Activated CD4-positive, alpha-beta T cell treated with anti-CD3 and anti-CD28 coated beads, Interleukin-2, Interleukin-4, amounts not matched to agents 100 ng/mL and 50 ng/mL, durations not matched to agents 16 hours and 8 hours (primary cell): ENCODE measurements at places on chromosomes 16 and 17.

DNA sequence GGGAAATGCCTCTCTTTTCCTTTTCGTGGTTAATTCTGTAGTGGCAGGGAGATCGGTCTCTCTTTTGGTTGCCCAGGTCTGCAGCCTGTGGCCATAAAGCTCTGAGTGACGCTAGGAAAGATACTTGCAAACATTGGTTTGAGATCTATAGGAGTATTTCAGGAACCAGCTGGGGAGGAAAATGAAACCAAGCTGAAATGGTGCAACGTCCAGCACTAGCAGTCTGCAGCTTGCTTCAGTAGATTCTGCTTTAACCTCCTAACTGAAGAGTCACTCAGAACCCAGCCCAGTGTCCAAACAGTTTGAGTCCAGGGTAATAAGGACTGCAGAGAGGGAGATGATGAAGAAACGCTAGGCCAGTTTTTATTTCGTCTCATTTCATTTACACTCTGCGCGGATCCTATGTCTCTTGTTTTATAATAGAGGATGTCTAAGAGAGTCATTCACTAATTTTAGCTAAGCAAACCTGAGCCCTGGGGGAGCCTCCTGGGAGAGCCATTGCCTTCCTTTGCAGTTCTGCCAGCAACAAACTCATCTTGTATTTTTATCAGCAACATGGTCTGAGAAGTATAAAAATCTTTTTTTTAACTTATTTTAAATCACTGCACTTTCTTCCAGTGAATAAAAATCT lies 12.0 kb downstream of the SP2 start:
- DNase-seq = no peak

- peak; percentile 57 for DNase-seq
These were observed at the start of the genes KCTD19 and LRRC36 for GRCh38 chr16:67326472-67327309. Gene KCTD19 (minus strand): TSS chr16:67326741. CDS start chr16:67326707, 34 bp downstream. Gene LRRC36 (plus strand): TSS chr16:67326815. CDS start chr16:67326863, 48 bp downstream.

DNA sequence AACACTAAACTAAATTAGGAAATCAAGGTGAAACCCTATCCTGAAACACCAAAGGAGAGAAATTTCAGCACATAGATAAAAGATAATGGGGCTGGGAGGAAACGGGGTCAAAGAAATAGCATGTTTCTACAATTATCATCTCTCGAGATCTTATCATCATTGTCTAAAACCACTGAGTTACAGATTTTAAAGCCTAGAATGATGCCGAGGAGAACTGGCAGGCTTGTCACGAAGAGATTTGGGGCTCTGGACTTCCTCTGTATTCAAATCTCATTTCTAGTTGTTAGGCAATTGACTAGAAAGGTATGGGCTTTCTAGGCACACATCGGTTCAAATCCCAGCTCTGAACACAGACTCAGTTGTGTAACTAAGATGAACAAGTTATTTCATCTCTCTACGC lies 9.3 kb downstream of the PDZD9 start:
- DNase-seq = peak; percentile 46

GRCh38 chr17:21482189-21482865 lies 106.2 kb downstream of the KCNJ12 start:
- DNase-seq = no peak

DNA sequence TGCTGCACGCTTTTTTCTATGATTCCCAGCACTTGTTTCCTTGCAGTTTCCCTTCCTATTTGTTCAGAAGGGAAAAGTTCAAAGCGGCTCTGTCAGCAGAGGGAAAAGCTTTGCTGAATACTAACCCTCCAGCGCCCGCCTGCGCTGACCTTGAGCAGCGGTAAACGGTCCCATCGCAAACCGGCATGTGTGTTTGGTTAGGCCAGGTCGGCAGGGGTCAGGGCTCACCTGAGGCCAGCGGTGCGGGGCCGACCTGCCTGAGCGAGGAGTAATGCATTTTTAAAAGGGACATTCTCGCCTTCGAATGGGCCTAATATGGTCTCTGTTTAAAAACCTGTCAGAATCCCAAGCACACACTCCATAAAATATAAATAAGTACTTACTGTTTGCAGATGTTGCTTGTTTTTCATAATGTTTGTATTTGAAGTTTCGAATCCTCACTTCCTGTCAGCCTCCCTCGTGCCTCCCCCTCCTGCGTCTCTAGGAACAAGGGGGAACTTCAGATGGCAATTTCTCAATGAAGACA lies 110.1 kb downstream of the IRX3 start:
- DNase-seq = no peak

GRCh38 chr16:15052747-15053476 lies 3.0 kb downstream of the NTAN1 start:
- no peak for DNase-seq

GRCh38 chr17:35191001-35191695 lies 3.0 kb downstream of the SLC35G3 start:
- DNase-seq = no peak

- no peak for DNase-seq
These were observed 15.3 kb upstream of the NPTX1 start for GRCh38 chr17:80491478-80492342.

GRCh38 chr17:17151962-17152361 lies 54.2 kb downstream of the PLD6 start:
- peak; percentile 71 for DNase-seq

DNA sequence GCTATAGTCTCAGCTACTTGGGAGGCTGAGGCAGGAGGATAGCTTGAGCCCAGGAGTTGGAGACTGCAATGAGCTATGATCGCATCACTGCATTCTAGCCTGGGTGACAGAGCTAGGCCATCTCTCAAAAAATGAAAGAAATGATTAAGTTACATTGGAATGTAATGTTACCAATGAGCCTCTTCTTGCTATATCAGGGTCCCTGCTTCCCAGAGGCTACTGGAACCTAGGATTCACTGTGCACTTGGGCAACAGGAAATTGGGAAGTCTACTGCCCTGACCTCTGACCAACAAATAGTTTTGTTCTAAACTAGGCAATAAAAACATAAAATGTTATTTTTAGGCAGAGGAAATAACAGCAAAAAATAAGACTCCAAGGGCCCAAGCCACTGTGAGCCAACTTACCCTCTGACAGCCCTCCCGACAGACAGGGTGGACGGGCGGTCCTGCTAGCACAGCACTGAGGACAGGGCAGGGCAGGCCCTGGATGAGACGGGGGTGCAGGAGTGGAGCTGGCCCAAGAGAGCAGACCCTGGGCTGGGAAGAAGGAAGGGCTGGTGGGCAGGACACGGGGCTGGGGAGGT lies 27.5 kb downstream of the NSMCE1 start:
- DNase-seq = no peak

DNA sequence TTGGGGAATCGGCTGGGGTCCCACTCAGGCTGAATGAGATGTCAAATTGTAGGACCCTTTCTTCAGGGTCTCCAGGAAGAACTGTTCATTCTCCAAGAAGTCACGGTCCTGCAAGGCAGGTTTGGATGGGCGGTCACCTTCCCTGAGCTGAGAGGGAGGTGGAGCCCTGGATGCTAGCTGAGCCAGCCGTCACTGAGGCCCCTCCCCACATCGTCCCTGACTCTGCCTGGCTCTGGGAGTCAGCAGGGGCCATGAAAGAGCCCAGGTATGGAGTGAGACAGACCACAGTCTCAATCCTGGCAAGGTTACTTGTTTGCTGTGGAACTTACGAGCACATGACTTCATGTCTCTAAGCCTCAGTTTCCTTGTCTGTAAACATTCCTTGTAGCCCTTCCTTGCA lies 6.0 kb upstream of the MRPL38 start:
- DNase-seq = no peak

DNA sequence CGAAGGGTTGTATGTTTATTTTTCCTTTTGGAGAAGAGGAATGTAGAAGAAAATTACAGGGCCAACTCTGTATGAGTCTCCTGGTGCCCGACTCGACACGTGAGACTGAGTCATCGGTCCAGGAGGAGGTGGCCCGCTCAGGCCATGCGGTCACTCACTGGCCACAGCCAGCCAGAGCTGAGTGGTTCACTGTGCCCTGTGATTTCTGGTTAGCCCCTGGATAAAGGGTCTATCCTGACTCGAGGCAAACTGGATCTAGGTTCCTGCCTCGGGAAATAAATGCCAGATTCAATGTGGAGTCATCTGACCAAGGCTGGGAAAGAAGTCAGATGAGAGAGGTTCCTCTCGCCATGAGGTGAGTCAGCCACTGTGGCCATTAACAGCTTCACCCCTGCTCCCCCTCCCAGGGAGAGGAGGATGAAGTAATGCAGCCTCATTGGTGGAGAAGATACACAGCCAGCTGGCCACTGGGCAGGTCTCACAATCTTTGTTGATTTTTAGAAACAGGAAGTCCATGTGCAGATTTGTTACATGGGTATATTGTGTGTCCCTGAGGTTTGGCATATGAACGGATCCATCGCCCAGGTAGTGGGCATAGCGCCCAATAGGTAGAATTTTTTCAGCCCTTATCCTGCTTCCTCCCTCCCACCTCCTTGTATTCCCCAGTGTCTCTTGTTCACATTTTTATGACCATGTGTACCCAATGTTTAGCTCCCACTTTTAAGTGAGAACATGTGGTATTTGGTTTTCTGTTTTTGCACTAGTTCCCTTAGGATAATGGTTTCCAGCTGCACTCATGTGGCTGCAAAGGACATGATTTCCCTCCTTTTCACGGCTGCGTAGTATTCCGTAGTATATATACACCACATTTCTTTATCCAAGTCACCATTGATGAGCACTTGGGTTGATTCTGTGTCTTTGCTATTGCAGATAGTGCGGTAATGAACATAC lies 21.7 kb upstream of the USP36 start:
- no peak for DNase-seq

DNA sequence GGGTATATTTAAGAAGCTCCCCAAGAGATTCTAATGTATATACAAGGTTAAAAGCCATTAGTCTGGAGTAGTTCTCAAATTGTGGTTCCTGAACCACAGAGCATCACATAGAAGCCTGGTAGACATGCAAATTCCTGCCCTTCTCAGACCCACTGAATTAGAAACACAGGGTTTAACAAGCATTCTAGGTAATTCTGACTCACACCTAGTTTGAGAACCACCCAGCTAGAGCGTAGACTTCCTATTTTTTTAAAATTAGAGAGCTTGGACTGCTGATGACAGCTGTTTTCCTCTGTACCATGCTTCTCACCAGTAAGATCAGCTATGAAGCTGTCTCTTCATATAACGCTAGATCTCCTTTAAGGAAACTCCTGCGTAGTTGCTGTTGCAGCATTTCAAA lies 50.6 kb downstream of the HS3ST3B1 start:
- peak; percentile 17 for DNase-seq

DNA sequence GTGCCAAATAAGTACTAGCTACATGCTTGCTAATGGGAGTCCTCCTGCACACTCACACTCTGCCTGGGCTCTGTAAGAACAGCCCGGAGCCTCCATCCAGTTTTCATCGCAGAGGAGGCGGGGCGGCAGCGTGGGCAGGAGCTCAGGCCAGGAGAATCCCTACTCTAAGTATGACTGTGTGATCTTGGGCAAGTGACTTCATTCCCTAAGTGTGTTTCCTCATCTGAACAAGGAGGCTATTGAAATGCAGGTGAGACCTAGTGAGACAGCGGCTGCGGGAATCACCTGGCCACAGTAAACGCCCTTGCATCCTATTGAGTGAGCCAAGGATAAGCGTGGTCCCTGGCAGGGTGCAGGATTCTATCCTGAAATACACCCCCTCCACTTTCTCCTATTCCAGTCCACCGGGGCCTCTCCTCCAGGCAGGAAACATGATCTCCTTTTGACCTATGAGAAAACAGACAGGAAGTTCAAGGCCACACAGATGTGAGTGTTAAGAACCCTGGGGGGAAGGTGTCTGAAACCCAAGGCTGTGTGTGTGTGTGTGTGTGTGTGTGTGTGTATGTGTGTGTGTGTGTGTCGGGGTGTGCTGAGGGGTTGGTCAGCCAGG lies 5.2 kb upstream of the RAI1 start:
- no peak for DNase-seq

DNA sequence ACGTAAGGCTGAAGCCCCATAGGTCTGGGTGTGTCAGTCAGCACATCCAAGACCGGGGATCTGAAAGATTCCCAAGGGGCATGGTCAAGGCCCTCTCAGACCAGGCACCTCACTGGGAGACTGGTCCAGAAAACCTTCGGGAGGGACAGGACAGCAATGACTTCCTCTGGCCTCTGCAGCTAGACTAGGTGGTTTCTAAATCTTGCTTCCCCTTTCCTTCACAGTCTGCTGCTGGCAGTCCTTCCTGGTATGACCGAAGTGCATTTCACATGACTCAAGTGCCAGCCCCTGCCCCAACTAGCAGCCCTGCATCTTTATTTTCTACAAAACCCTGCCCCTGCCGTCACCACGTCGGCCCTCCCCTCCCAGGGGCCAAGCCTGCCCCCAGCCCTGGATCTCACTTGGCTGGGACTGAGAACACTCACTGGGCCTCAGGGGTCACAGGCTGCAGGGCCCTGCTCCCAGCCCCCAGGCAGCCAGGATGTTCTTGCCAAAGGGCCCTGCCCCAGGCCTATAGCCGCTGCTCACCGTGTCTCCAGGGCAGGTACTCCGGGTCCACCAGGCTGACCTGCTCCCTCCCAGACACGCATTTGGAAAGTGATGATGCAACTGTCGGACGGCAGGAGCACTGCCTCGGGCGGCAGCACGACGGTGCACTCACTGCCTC lies 18.3 kb downstream of the POLR3K start:
- no peak for DNase-seq

DNA sequence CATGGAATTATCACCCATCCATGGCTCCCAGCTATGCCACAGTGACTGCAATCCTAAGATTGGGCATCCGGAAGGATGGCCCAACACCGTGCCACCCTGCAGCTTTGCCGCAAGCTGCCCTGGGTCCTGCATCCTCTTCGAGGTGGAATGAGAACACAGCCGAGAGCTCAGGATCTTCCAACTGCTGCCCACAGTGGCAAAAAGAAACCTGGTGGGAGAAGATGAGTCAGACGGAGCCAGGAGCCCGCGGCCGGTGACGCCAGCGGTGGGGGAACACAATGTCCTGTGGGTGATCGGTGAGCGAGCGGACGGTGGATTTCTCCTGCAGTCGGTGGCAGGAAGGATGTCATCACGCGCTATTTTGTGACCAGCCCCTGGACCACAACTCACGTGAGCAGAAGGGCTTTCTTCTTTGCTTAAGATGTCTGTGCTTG lies 20.1 kb downstream of the CD7 start:
- peak; percentile 91 for DNase-seq

DNA sequence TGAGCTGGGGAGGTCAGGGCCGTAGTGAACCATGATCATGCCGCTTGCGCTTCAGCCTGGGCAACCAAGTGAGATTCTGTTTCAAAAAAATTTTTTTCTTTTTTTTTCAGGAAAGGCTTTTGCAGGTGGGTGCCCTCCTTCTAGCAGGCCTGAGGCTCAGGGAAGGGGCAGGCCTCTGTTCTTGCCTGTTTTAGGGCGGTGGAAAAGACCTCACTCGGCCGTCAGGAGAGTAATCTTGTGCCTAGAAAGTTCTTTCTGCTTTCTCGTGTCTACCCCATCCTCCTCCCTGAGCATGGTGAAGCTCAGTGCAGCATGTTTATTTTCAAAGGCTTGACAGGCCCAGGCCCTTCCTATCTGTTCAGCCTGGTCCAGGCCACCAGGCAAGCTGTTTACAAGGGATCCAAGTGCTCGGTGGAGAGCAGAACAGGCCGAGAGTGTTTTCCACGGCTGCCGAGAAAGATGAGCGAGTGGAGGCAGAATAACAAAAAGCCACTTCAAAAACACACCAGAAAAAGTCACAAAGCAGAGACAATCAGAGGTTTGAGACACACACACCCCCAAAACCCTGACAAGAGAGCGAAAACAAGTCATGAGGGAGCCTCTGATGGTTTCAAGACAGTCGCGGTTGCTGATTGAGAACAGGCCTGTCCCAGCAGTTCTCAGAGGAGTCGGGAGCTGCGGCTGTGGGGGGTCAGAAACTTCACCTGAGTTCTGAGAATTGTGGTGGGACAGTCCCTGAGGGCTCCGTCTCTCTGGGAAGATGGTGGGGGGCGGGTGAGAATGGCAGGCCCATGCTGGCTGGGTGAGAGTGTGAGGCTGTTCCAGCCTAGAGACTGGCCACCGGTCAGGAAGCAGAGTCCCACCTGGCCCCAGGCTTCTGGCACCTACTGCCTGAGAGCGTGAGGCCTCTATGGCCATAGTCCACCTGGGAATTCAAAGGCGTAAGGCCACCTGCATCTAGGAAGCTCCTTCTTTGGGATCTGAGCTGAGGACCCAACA lies 37.5 kb upstream of the CCR7 start:
- DNase-seq = peak; percentile 80
